ENCODE measurements at places on chromosomes 2 and 18. TPM values are rescaled to one million over a fixed set of nuclear protein-coding genes. Genes with fewer than 3 reads are reported as not detected.

- no peak for DNase-seq
Observed at GRCh38 chr2:16506366-16506765, 159.3 kb downstream of the CYRIA start.

DNA sequence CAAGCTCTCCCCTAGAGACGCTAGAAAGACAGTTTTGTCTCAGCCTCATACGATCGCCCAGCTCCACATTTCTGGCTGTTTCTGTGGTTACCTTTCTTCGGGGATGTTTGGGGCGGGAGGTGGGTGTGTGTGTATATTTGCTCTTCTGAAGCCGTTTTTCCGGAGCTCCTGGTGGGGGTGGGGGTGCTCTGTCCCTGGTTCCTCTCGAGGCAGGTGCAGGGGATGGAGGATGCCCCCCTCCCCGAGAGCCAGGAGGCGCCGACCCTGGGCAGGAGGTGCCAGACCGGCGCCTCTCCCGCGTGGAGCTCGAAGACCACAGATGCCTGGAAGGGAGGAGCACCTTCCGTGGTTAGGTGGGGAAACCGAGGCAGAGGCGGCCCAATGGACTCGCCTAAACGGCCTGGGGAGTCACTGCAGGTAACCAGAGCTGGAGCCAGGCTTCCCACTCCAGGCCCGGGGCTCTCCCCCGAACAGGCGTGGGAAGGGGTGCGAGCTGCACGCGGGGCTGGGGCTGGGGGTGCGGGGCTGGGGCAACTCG is 694 bp upstream of the HPCAL1 start:
- no peak for DNase-seq

GRCh38 chr2:32119161-32119560 is 46.5 kb upstream of the SLC30A6 start:
- no peak for DNase-seq

GRCh38 chr2:222577341-222577740 is 78.6 kb downstream of the FARSB start:
- DNase-seq = no peak

Gene ASB18
- 0.78 TPM for total RNA-seq

- DNase-seq = no peak
Observed at GRCh38 chr2:18085593-18085992, 207.1 kb downstream of the KCNS3 start.

DNA sequence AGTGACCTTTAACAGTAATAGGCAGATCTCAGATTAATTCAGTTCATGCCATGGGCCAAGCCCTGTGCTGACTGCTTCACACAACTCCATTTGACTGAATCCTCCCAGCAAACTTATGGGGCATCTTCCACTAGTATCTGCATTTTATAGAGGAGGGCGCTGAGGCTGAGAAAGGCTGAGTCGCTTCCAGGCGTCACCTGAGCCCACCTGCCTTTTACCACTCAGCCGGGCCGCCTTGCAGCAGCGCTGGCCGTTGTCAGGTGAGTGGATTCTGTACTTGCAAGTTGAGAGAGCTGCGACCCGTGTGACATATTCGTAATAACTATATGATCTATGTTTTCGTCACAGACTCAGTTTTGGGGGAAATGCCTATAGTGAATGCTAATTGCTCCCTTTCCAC is 59.3 kb upstream of the B3GNT7 start:
- DNase-seq = no peak

Gene NAGK
- 116 TPM for total RNA-seq

- DNase-seq = no peak
Observed at GRCh38 chr2:44100351-44100750, 68.3 kb upstream of the PPM1B start.

GRCh38 chr2:102603904-102604303 is 15.4 kb upstream of the SLC9A2 start:
- DNase-seq = no peak
